ENCODE measurements at places on chromosomes 5 and 9. TPM values are rescaled to one million over a fixed set of nuclear protein-coding genes. Genes with fewer than 3 reads are reported as not detected.

Gene PIP5K1B
- 1.8 TPM for total RNA-seq

Gene TRIP13
- total RNA-seq = 0.71 TPM

Gene PRR16
- 5.6 TPM for total RNA-seq

Gene FST
- total RNA-seq = 29.3 TPM

Gene TRIM14
- 2.0 TPM for total RNA-seq

Gene NIM1K
- total RNA-seq = 0.25 TPM

Gene DDX4
- not detected for total RNA-seq

Gene GNA14
- 0.60 TPM for total RNA-seq

Gene CNTNAP3B
- 2.6 TPM for total RNA-seq

Gene SPINK13
- not detected for total RNA-seq

Gene TERT
- not detected for total RNA-seq

Gene PTGES2
- 122 TPM for total RNA-seq

Gene GPR150
- total RNA-seq = not detected

Gene PTGS1
- 2.0 TPM for total RNA-seq

Gene NELFB
- total RNA-seq = 43.8 TPM

Gene DAB2
- 23.5 TPM for total RNA-seq

Gene CCL27
- total RNA-seq = not detected

Gene PCDHAC1
- total RNA-seq = 0.07 TPM

Gene PGGT1B
- 29.0 TPM for total RNA-seq

Gene CCDC152
- total RNA-seq = 0.34 TPM

Gene STOM
- 89.6 TPM for total RNA-seq

Gene PSMD5
- total RNA-seq = 15.3 TPM

Gene C6
- 0.17 TPM for total RNA-seq

Gene STC2
- total RNA-seq = 2.1 TPM

Gene CAVIN4
- total RNA-seq = 81.5 TPM

Gene FCN2
- not detected for total RNA-seq

Gene FRMPD1
- 1.4 TPM for total RNA-seq

Gene JAKMIP2
- total RNA-seq = not detected

Gene FAM221B
- total RNA-seq = not detected
